ENCODE measurements at places on chromosomes 6 and 20. TPM values are rescaled to one million over a fixed set of nuclear protein-coding genes. Genes with fewer than 3 reads are reported as not detected.

DNA sequence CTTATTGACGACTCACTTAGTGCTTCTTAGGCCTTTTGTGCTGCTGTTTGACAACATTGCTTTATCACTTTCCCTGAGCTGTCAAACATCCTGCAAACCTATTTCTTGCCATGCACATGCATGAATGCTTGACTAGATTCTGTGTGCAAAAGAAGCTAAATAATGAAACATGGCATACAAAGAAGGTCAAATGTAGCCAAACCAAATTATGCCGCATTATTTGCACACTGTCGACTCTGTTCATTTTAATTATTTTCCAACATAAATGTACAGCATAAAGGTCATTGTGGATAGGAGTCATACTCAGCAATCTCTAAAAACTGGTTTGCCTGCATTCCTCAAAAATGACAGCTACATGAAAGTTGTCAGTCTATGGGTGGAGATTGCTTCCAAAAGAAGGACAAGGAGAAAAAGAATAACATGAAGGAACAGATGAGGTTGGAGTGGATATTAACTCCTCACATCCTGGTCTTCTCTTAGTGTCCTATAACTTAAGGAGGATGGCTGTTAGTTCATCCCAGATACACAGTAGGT, 123.1 kb upstream of the STXBP5 start:
- no peaks in the 10 kb centered on the region for H3K4me1 ChIP-seq
- no peak for DNase-seq

DNA sequence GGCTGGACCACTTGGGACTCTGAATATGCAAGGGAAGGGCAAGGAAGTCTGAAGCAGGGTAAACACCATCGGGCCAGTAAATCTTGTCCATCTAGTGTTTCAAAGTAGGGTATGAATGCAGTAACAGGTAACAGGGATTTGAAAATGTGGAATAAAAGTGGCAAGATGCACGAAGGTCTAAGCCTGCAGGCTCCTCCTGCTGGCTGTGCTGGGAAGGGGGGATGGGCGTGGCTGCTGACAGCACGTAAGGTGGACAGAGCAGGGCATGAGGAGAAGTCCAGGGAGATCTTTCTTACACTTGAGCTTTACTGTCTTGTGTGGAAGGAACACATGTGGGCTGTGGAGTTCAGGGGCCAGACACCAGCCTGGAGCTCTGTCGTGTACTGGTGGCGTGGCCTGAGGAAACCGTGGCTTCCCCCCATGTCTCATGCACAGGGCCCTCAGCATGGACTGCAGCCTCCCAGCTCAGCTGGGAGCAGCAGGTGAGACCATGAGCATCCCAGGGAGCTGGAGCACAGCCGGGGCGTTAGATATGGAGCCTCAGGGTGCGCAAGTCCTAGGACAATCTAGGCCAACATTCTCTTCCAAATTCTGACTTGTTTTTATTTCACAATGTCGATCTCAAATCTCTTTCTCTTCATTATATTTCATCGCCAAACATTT, 84.5 kb downstream of the SLC22A23 start:
- H3K36me3 ChIP-seq: no peaks in the 10 kb centered on the region
- H3K4me3 ChIP-seq: no peak overlapping the region
- no peak for DNase-seq
- H3K4me1 ChIP-seq: no peaks in the 10 kb centered on the region
- no peak overlapping the region for H3K27ac ChIP-seq
- no peaks in the 10 kb centered on the region for H3K27me3 ChIP-seq

Gene TMEM200A
- 43.3 TPM for total RNA-seq

DNA sequence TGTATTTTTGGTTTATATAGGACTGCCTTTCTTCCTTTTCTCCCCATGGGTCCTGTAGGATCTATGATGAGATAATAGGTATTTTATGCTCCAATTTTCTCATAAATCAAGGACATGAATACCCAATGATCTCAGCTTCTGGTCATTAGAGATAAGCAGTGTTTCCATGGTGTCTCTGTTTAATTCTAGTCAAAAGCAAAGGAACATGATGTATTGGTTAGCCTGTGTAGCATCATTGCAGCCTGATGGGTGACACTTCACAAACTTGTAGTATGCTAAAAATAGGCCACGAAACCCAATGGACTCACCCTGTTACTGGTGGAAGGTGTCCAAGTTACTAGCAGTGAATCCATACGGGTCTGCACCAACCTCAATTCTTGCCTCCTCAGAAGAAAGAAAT, 116.2 kb upstream of the SNX9 start:
- H3K36me3 ChIP-seq: no peaks in the 10 kb centered on the region
- H3K4me3 ChIP-seq: no peak overlapping the region
- H3K27me3 ChIP-seq: no peaks in the 10 kb centered on the region
- H3K27ac ChIP-seq: no peak overlapping the region
- H3K4me1 ChIP-seq: no peaks in the 10 kb centered on the region
- DNase-seq: peak; percentile 23

Gene SIGLEC1
- total RNA-seq: not detected

- no peak overlapping the region for H3K27ac ChIP-seq
- H3K4me1 ChIP-seq: no peaks in the 10 kb centered on the region
- no peaks in the 10 kb centered on the region for H3K27me3 ChIP-seq
- DNase-seq: no peak
- no peaks in the 10 kb centered on the region for H3K36me3 ChIP-seq
These were observed 28.3 kb upstream of the LOC128125822 start for GRCh38 chr6:63543982-63544381.

Gene CLVS2
- total RNA-seq: not detected

Gene PPP1R14C
- total RNA-seq: 8.2 TPM

- H3K36me3 ChIP-seq: no peaks in the 10 kb centered on the region
- no peaks in the 10 kb centered on the region for H3K27me3 ChIP-seq
- H3K4me1 ChIP-seq: peaks cover 23% of the 10 kb centered on the region
- DNase-seq: peak; percentile 37
These were observed 89.9 kb downstream of the UST start for GRCh38 chr6:148836751-148837150.

- H3K4me3 ChIP-seq: no peak overlapping the region
- H3K36me3 ChIP-seq: no peaks in the 10 kb centered on the region
- no peak overlapping the region for H3K27ac ChIP-seq
- peaks cover 29% of the 10 kb centered on the region for H3K27me3 ChIP-seq
These were observed 20.7 kb upstream of the SULF2 start for GRCh38 chr20:47805951-47806350.
